ENCODE measurements at places on chromosomes 7 and 10.

DNA sequence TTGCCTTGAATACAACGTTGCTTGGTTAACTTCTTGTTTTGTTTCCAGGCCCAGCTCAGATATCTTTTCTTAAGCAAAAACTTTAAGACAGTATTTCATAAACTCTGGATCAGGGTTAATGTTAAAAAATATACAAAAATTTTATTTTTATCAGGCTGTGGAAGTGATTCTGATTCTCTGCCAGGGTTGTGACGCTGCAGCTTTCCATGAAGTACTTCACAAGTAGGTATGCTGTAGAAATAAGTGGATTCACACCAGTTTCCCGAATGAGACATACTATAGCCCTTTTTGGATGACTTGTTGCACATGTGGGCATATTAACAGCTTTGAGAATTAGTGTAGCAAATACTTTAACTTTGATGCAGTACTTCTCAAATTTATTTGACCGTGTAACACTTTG lies 70.1 kb downstream of the CDK14 start:
- no peak for DNase-seq

DNA sequence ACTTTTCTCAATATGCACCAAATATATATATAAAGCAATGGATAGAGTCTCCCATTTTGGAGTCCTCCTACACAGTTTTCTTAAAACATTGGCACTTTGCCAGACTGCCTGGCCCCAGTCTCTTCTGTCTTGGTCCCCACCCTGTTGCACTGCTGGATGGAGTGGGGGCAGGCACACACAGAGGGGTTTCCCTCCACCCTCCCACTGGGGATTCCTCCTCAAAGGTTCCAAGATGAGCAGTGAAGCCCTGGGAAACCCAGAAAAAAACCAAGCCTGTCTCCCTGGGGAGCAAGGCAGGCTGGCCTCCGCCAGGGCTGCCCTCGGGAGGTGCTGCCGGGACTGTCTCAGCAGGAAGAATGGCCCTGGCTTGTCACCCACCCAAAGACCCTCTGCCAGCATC lies 68.0 kb downstream of the SH3PXD2A start:
- no peak for DNase-seq

GRCh38 chr10:89852872-89853271 lies 151.5 kb downstream of the KIF20B start:
- no peak for DNase-seq

DNA sequence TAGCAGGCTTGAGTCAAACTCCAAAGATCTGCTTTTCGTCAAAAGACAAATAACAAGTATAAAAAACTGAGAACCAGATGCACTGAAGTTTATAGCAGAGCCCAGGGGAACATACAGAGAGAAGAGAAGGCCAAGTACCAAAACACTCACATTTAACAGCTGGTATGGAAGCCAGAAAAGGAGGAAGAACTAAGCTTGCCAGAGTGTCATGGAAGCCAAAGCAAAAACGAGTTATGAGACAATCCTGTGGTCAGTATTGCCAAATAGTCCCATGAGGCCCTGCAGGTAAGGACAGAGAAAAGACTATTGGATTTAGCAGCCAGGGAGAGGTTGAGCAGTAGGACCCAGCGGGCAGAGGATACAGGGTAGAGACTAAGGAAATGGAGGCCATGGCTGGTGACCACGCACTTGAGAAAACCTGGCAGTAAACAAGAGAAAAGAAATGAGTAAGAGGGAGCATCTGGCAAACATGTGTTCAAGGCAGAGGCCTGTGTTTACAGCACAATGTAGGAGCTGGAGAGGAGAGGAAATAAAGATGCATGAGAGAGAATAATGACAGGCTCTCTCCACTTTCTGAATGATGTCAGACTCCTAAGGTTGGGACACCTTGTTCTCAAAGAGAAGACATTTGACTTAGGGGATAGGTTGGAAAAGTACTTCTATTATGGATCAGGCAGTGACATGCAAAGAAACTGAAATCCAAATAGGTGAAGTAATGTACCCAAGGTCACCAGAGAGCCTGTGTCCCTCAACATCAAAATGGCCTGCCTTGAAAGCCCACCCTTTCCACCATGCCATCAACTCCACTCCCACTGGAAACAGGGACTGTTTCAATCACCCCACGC lies 9.1 kb downstream of the CREB3L2 start:
- DNase-seq = no peak

- peak; percentile 47 for DNase-seq
These were observed 692 bp downstream of the NEURL1 start for GRCh38 chr10:103493916-103494877.

GRCh38 chr10:44977287-44978212 lies 1.1 kb downstream of the DEPP1 start:
- DNase-seq = no peak

GRCh38 chr7:108067844-108068243 lies 62.3 kb downstream of the LAMB4 start:
- no peak for DNase-seq

- DNase-seq = no peak
These were observed 91.4 kb downstream of the ADARB2 start for GRCh38 chr10:1645896-1646295.

DNA sequence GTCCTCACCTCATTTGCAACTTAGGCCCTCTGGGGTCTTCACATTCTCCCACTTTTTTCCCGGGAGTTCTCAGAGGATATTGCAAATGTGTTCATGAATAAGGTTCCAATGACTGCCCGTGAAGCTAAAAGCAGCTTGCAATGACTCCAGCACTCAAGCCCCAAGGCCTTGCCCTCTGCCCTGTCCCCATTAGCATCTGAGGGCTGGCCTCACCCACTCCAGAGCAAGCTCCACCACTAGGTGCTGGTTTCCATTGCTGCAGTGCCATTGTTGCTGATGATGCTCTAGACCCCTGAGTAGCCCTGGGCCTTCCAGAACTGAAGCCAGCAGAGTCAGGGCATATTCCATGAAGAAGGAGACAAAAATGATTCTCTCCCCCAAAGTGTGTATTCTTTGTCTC lies 236.8 kb downstream of the DYNC1I1 start:
- no peak for DNase-seq

- DNase-seq = no peak
These were observed 37.0 kb upstream of the RHOBTB1 start for GRCh38 chr10:60980997-60981396.

DNA sequence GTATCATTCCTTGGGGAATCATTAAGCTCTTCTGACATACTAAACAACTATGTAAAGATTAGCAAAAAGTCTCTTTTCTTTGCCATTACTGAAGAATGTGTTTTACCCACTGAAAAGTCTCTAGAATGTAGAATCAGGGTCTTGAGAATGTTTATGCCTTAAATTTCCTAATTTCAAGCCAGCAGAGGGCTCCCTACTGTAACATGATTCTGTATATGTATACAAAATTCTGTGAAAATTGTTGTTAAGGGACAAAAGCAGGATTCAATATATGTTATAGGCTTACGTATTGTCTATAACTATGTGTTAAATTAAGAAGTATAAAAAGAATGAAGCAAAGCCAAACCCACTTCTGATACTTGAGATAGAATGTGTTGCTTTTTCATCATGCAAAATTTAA lies 296.9 kb upstream of the DGKB start:
- DNase-seq = no peak

- DNase-seq = no peak
These were observed 13.4 kb downstream of the HEPACAM2 start for GRCh38 chr7:93212881-93213280.

DNA sequence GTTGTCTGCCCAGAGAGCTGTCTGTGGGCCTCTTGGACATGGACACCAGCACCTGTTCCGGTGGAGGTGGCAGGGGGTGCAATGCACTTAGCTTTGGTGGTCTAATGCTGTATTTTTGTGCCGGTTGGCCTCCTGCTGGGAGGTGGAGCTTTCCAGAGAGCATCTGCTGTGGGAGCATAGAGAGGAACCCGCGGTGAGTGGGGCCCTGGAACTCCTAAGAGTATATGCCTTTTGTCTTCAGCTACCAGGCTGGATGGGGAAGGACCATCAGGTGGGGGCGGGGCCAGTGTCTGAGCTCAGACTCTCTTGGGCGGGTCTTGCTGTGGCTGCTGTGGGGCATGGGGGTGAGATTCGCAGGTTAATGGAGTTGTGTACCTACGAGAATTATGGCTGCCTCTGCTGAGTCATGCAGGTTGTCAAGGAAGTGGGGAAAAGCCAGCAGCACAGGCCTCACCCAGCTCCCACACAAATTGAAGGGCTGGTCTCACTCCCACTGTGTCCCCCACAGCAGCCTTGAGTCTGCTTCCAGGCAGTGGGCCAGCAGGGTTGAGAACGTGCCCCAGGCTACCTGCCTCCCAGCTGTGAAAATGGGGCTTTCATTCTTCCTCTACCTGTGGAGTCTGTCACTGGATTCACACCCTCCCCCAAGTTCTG lies 29.0 kb downstream of the JAKMIP3 start:
- DNase-seq = no peak

All from GM06990 (cell line).